ENCODE measurements at places on chromosomes 6 and 20. TPM values are rescaled to one million over a fixed set of nuclear protein-coding genes. Genes with fewer than 3 reads are reported as not detected.

- no peak for DNase-seq
These were observed 259.9 kb downstream of the TAF4 start for GRCh38 chr20:61805781-61806180.

GRCh38 chr20:3209946-3210317 is 634 bp downstream of the ITPA start:
- no peak for DNase-seq

GRCh38 chr6:56479381-56479780 is 163.3 kb downstream of the DST start:
- DNase-seq, result no peak

DNA sequence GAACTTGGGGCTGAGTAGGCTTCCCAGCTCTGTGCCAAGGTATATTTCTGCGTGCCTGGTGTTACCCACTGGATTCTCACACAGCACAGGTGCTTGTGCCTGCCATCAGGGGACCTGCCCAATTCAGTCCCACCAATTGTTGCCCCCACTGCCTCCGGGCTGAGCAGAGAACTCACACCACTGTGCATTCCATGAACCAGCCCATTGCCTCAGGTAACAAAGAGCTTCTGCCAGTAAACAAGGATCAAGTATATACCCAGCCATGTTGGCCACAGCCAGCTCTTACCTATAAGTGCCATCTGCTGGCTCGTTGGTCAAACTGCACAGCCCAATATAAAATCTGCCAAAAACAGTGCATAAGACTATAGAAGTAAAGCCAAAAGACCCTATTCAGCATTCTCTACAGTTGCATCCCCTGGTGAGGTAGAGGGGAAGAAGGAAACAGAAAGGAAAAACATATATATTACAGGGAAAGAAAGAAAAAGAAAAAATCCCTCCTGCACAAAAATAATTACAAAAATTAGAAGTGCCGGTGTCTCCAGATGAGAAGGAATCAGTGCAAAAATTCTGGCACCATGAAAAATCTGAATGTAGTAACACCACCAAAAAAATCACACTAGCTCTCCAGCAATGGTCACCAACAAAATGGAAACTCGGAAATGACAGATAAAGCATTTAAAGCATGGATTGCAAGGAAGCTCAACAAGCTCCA is 241.4 kb downstream of the IBTK start:
- no peak for DNase-seq

GRCh38 chr6:46583081-46583480 is 69.5 kb downstream of the CYP39A1 start:
- DNase-seq, result no peak

GRCh38 chr20:50464026-50464724 is 46.0 kb upstream of the PTPN1 start:
- DNase-seq, result no peak

GRCh38 chr6:42781796-42782688 is at the start of gene BICRAL:
TSS of gene BICRAL (plus strand) at chr6:42782052. CDS start at chr6:42822023, 39,971 bp downstream.
- no peak for DNase-seq

DNA sequence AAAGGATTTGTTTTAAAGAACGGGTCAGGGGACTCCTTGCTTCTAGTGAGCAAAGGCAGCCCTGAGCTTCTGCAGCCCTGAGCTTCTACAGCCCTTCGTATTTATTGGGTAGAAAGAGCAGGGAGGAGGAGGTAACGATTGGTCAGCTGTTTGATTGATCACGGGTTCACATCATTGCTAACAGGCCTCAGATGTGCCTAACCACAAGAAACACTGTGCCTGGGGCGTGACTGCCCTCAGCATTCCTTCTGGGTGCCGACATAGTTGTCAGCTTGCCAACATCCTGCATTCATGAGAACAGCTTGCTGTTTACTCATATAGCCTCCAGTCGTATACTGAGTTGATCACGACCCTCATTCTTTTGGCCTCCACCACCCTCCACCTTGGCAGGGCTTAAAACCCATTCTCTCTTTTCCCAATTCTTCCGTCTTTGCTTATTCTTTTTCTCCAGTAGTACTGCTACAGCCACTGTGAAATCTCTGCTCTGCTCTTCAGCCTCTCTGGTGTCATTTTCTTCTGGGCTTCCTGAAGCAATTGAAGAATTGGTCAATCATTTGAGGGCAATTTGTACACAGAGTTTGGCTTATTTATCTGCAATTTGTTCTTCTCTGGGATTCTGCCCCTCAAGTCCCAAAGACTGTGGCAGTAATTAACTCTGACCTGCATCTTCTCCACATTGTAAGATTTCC is 25.4 kb upstream of the NOP56 start:
- no peak for DNase-seq

DNA sequence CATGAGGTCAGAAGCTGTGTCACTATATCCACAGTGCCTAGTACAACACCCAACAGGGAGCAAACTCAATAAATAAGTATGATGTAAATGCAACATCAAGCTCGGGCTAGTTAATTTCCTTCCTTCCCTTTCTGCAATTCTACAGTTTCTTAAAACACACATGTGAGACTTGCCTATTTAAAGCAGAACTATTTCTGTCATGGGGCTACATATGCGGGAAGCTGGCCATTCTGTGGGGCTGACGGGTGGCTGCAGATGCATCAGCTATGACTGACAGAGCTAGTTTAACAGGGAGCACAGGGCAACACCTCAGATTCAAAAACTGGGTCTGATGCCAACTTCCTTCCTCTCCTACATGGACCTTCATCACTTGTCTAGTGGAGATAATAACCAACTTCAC is 118.1 kb upstream of the ENPP5 start:
- no peak for DNase-seq

LTA gene
- not detected for total RNA-seq

TINAG gene
- total RNA-seq, result not detected

REM1 gene
- 2.7 TPM for total RNA-seq
